Epithelial cell of proximal tubule (primary cell): ENCODE measurements at places on chromosomes 12 and 14.

DNA sequence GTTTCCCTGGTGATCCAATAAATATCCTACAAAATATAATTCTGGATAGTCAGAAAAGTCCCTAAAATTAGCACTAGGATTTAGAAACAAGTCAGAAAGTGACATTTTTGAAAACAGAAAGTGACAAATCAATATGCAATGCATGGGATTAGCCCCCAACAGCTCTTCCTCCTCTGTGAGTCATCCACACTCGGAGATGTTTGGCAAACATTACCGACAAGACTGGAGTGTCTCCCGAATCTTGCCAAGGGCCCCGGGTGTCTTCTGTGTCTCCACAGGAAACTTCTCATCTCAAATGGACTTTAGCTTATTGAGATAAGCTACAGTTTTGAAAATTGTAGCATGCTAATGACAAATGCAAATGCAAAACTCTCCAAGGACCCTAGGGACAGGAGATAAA is 398.9 kb upstream of the CCDC196 start:
- no peak for DNase-seq

DNA sequence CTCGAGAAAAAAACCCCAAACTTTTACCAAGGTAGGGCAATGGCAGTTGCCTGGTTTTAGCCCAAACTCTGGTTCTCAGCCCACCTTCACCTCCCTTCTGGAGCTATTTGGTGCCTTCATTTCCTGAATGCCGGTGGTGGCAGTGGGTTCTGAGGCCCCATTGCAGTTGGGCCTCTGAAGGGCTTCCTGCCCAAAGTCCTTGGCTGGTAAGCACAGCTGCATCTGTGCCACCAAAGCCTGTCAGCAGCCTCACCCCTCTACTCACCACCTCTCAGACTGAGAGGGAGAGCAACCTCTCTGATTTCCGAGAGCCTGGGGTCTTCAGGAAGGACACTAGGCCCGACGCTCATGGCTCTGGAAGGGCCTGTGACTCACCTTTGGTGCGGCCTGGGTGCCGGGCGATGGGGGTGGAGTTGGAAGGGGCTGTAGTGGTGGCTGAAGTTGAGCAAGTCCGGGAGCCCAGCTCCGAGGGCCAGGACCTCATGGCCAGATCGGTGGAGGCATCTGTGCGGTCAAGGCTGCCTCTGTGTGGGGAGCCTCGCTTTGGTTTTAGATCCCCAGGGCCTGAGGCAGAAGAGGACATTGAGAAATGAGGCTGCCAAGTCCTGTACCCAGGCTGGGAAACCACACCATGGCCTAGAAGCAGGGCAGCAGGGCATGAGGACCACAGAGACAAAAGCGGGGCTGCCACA is 38.6 kb upstream of the GPR68 start:
- no peak for DNase-seq

- no peak for DNase-seq
These were observed 10.2 kb upstream of the CCER1 start for GRCh38 chr12:90965204-90965603.

GRCh38 chr14:48350971-48351370 is 675.6 kb upstream of the MDGA2 start:
- no peak for DNase-seq

DNA sequence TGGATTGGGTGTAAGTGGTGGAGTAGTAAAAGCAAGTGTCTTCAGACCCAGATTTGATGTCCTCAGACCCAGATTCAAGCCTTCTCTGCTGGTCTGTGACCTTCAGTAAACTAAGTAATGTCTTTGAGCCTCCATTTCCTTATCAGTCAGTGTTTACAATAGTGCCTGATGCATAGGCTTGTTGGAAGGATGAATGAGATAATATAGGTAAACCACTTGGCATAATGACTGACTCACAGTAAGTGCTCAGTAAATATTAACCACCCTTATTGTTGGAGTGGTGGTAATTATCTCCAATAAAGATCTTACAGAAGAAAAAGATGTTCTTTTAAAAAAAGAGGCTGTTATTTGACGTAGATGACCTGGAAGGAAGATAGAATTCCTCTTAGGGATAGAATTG is 86.2 kb downstream of the IGF1 start:
- DNase-seq, result no peak

GRCh38 chr12:2498964-2499500 is 295.7 kb upstream of the FKBP4 start:
- no peak for DNase-seq

- DNase-seq, result no peak
These were observed 13.7 kb downstream of the SPX start for GRCh38 chr12:21539797-21540196.

- DNase-seq, result no peak
These were observed 16.9 kb upstream of the MYF6 start for GRCh38 chr12:80690513-80690912.

- DNase-seq, result no peak
These were observed 425.2 kb downstream of the PCNX1 start for GRCh38 chr14:71332476-71332875.

DNA sequence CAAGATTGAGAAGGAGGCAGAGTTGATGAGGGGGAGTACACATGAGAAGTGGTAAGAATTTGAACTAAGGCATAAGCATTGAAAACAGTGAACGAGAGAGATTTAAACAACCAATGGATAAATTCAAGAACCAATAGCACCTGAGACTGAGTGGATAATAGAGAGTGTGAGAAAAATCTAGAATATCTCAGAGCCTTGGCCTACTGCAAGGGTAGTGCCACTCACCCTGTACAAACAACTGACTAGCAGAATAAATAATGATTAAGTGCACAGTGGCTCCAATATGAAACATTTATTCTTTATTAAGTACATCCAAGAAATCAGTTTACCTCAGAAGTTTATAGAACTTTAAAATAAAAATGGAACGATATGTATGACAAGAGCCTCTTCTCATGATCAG is 54.4 kb downstream of the CAPS2 start:
- DNase-seq, result no peak

DNA sequence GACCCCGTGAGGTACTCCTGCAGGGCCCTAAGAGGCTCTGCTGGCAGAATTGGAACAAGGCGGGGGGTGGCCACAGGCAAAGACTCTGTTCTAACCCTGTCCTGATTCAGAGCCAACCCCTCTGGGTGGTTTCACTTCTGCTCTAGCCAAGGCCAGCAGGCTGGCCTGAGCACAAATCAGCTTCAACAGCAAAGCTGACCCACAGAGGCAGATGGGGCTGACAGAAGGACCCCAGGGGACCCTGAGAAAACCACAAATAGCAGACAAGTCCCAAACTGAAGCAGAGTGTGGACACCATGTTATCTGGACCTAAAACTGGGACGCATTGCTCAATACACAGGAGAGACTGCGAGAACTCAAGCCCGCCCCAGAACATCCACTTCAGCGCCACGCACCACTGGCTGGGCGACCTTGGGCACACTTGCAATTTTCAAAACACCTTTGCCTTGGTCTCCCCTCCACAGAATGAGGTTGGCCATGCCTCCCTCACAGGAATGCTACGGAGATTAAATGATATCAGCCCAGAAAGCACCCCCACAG is 76.4 kb upstream of the DICER1 start:
- DNase-seq, result no peak

DNA sequence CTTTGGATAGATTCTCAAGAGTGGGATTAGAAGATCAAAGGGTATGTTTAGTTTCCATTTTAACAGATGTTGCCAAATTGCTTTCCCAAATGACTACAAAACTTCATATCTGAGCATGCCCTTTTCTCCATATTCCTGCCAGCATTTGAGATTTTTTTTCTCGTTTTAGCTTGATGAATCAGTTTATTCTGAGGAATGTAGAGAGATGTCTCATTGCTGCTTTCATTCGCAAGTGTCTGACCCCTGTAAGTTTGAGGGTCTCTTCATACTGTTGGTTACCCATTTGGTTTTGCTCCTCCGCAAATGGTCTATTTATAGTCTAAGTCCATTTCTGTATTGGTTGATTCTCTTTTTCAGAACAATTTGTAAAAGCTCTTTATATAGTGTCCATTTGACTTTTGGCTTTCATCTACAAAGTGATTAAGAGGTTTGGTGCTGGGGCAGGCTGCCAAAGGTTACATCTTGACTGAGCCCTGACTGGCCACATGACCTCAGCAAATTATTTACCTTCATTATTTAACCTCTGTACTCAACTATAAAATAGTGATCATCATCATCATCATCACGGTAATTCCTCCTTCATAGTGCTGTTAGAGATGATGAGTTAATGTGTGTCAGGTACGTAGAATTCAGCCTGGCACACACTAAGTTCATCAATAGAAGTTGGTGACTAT is 33.6 kb downstream of the HCAR2 start:
- DNase-seq, result peak; percentile 50

DNA sequence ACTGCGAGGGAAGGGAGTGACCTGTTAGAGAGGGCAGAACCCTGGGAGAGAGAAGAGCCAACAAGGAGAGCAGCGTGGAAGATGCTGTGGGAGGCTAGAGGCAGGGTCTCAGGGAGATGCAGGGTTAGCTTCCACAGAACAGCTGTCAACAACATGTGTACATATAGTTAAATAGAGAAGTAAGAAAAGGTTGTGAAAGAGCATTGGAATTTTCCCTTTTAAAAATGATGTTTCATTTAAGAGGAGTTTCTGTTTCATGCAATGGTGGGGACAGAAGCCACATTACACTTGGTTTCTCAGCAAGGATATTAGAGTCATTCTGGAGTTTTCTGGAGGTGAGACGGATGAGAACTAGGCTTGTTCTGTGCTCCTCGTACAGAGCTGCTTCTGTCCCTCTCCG is 23.8 kb upstream of the TBC1D30 start:
- DNase-seq, result no peak

- no peak for DNase-seq
These were observed 77.0 kb downstream of the ADGRD1 start for GRCh38 chr12:131030472-131031328.

DNA sequence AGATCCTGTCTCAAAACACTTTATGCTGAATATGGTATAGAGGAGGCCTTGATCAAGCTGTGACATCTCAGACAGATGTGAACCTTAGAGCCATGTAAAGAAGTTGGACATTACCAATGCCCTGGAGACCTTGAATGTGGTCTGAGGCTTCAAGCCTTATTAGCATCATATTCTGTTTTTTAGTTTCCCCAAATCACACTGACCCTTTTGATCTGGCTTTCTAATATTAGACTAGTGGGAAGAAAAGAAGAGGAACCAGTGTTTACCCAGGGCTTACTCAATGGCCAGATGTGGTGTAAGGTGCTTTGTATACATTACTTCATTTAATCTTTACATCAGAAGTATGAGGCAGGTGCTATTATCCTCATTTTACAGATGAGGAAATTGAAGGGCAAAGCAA is 10.6 kb upstream of the TBPL2 start:
- no peak for DNase-seq

GRCh38 chr14:57189070-57189469 is 79.6 kb downstream of the EXOC5 start:
- DNase-seq, result no peak

DNA sequence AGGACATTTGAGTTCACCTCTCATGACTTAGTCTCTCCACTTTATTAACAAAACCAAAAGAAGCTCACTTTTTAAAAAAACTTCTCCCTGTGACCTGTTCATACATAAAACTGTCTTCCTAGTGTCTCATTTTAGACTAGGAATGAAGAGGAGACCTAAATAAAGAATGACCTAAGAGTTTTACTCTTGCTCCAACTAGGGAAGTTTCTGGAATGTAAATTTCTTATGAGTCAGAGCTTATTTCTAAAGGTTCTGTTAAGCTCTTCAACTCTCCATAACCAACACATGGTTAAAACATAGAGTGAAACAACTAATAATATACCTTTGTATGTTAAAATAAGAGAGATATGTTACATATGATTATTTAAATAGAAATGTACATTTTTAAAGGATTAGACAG is 369.8 kb downstream of the EMP1 start:
- DNase-seq, result peak; percentile 18

- no peak for DNase-seq
These were observed 399.4 kb downstream of the TMEM121 start for GRCh38 chr14:105925615-105926372.

DNA sequence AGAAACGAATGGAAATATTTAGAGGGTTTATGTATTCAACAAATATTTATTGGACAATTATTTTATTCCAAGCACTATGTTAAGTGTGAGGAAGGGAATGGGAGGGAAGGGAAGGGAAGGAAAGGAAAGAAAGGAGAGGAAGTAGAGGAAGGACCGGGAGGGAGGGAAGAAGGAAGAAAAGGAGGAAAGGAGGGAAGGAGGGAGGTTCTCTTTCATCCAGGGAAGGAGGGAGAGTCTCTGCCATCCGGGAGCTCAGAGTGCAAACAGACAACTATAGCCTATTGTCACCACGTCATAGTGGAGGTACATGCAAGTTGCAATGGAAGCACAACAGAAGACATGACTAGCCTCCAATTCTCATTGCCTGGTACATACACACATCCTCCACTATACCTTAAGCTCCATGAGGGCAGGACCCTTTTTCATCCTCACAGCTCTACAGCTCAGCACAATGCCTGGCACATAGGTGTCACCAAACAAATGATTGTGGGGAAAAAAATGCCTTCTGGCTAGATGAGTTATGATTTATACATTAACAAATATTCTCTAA is 48.1 kb downstream of the DAD1 start:
- DNase-seq, result no peak

GRCh38 chr12:116267948-116268347 is 9.5 kb downstream of the MED13L start:
- DNase-seq, result peak; percentile 56

DNA sequence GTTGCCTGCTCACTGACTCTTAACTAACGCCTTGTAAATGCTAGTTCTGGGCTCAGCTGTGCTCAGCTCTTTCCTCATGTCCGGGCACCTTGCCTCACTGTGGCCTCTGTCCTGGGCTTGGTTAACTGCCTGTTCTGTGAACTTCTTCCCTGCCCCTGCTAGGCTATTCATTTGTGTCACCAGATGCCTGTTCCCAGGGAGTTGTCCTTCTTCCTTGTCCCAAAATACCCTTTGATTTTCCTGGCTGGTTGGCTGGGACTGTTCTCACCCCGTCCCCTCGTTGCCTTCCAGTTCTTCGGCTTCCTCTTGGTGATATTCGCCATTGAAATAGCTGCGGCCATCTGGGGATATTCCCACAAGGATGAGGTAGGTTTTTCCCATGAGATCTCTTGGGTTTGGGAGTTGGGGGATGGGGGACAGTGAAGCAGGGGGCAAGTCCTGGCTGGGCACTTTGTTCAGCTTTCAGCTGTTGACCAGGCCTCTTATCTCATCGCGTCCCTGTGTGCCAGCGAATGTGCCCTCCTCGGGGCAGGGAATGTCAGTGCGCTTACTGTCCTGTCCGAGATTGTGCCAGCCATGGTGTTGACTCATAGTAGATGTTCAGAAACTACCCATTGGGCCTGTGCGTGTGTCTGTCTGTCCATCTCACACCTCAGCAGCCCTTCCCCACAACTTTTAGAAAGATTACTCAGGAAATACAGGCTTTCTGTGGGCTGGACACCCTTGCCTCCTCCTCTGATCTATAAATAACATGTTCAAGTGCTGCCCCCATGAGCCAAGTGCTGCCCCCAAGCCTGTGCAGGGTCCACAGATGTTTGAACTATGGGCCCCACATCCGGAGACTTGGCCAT is 33.1 kb downstream of the CD9 start:
- no peak for DNase-seq

DNA sequence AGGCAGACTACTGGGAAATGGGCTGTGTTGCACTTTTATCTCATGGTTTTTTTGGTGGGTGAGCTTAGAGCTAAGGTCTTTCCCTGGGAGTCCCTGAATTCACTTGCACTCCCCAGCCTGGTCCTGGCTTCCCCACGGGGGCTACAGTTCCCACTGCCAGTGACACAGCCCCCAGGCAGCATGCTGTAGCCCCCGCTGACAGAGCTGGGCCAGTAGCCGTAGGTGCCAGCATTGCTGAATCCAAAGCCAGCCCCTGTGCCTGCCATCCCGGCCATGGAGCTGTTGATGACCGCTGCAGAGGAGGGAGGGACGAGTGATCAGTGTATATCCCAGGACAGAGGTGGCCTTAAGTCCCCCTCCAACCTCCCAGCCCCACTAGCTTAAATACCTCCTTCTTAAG is 6.9 kb upstream of the KRT72 start:
- DNase-seq, result no peak

- DNase-seq, result peak; percentile 25
These were observed 30.4 kb downstream of the CHST11 start for GRCh38 chr12:104486943-104487819.
